ENCODE measurements at places on chromosomes 12 and 14.
A peak's percentile ranks its signal among the peaks of the same experiment; 100 is the strongest.

- DNase-seq = no peak
These were observed 991.6 kb upstream of the TMEM132C start for GRCh38 chr12:127275416-127275815.

- no peak for DNase-seq
These were observed 30.9 kb downstream of the SLC35F4 start for GRCh38 chr14:57834961-57835360.

- peak; percentile 14 for DNase-seq
These were observed 345.2 kb upstream of the KITLG start for GRCh38 chr12:88925454-88925853.

DNA sequence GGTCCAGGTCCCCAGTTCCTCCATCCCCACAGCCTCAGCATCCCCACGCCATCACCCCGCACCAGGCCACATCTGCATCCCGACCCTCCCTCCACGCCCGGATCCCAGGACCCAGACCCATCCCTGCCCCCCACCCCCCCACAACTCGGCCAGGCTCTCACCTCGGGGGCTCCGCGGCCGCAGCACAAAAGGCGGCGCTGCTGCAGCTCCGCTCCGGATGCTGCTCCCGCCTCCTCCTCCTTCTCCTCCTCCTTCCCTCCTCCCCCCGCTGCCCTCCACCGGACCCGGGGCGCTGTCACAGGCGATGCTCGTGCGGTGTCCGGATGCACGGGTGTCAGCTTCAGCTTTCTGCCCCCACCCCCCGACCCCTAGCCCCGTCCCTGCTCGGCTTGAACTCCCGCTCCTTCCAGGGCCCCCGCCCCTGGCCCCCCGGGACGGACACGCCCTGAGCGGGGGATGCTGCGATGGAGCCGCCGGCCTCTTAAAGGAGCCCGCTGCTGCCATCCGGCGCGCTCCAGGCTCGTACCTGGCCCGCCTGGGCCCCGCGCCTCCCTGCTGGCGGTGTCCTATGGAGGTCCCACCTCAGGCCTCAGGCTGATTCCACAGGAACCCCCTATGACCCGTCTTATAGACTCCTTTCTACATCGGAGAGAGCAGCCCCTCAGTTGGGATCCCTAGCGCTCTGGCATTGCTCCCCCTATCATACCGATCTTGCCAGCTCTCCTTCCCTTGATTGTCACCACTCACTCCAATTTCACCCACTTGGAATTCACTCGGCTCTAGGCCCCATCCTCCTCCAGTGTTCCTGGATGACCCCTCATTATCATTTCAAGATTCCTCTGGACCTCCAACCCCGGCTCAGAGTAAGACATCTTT is at the start of gene MAP3K12:
TSS of gene MAP3K12 (minus strand) at position 193 of the 876 bp plus-strand sequence. CDS start 12,067 bp downstream, outside the sequence.
- DNase-seq = peak; percentile 68

DNA sequence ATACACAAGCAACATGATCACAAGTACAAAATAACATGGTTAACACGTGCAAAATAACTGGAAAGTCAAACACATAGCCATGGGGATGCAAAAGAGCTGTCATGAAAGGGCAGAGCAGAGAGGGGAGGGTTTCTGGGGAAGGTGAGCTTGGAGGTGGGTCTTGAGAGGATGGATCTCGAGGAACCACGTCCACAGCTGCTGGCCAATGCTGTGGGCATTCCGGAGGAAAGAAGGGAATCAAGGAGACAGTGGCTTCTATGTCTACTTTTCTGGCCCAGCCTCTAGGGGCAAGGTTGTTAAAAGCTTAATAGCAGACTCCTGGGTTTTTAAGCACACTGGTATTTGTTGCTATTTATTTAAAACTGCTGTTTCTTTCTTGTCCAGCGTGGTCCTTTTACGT is 8.4 kb upstream of the MYH7 start:
- no peak for DNase-seq

DNA sequence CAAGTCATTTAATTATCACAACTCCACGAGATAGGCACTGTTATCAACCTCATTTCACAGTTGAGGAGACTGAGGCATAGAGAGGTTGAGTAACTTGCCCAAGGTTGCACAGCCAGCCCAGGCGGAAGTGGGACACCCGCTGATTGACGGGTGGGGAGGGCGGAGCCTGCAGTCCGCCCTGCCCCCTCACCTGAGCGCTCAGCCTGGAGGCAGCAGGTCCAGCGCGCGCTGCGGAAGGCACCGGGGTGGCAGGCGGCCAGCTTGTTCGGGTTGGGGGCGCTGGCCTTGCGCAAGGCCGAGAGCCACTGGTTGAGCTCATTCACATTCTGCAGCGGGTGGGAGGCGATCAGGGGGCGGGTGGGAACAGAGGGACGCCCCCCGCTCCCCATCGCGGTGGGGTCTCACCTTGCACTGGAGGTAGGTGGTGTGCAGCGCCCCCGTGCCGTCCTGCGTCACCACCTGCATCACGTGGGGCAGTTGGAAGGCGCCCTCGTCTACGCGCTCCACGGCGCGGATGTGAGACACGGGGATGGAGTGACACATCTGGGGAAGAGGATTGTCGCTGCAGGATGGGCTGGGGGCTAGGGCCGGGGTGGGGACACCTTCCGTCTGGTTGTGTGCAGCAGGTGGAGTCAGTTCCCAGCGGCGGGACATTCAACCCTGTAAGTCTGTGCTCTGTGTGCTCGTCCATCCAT is 31.7 kb downstream of the RASAL1 start:
- no peak for DNase-seq

DNA sequence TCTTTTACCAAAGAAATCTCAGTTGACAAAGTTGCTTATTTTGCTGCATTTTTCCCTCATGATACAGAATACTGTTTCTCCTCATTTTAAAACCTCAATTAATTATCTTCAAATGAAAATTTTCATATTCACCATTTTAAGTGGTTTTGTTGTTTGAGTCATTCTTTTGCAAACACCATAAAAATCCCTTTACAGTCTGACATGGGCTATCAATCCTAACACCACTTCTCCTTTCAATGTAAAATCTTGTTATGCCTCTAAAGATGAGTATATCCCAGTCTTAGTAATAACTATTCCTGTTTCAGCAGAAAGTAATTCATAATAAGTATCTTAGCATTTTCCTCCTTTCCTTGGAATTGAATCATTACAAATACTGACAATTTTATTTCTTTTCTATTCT is 192.2 kb downstream of the SYT1 start:
- DNase-seq = peak; percentile 3

GRCh38 chr14:31283578-31284252 is 76.1 kb upstream of the HECTD1 start:
- peak; percentile 5 for DNase-seq

- DNase-seq = no peak
These were observed 44.5 kb downstream of the LRTM2 start for GRCh38 chr12:1864867-1865266.

DNA sequence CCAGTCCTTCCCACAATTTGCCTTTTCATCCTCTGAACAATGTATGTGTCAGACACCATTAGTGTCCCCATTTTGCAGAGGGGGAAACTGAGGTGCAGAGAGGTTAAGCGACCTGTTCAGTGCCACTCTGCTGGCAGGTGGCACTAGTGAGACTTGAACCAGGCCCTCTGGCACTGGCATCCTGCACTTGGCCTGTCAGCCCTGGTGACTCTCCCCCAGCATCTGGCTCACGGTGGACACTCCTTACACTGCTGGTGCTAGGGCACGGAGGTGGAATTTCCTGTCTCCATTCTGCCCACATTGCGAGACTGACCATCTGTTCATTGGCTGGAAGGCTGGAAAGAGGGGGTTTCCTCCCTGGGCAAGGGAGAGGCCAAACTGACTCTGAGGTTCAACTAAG is 48.7 kb downstream of the CCNK start:
- no peak for DNase-seq

DNA sequence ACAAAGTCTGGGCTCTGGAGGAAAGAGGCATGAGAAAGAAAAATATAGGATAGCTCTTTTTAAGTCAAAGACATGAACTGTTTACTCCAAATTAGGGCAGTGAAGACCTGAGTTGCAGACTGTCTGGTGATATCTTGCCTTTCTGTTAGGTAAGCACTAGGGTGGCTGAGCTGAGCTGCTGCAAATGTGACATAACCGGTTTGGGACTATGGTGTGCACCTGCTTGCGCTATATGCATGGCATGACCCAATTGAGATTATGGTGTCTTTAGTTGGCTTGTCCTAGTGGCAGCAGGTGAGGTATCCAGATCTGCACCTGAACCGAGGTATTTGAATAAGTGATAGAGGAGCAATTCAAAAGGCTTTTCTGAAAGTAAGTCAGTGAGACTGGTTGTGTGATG is 345.6 kb downstream of the APAF1 start:
- no peak for DNase-seq

GRCh38 chr12:32949815-32950214 is 53.2 kb upstream of the PKP2 start:
- DNase-seq = no peak

DNA sequence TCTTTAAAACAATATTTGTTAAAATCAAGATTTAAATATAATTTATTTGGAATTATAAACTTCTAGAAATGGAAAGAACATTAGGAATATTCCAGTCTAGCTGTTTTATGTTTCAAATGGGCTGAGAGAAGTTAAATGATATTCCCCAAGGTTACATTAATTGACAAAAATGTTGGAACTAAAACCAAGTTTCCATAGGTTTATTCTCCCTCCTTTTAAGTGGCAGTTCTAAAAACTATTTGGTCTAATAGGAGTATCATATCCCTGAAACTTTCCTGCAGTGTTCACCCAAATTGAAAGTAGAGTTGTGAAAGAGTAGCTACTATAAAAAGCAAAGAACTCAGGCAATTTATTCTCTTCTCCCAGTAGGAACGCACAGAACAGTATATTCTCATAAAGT is 1185.5 kb downstream of the LRFN5 start:
- DNase-seq = no peak

DNA sequence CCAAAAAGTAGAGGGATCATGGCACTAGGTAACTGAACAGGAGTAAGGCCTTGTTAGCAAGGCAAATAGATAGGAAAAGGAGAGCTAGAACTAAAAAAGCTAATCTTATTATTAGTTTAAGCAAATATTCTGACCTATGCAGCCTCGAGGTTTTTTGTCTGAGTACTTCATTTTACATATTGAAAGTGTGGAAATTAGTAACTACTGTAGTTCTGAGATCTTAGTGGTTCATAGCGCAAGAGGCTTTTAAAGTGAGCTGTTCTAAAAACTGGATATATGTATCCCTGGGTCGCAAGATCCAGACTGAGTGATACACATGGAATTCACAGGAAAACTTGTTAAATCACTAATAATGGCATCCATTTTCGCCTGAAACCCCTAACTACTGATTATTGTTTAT is 411.0 kb upstream of the SOX5 start:
- no peak for DNase-seq

Data from HCEC 1CT (cell line).